Mesenteric fat pad (tissue), 1 donor: ENCODE measurements at places on chromosomes 16 and 17. TPM values are rescaled to one million over a fixed set of nuclear protein-coding genes. Genes with fewer than 3 reads are reported as not detected.

Gene HBQ1
- total RNA-seq: not detected

Gene CDH8
- not detected for total RNA-seq

Gene ZNF205
- 6.1 TPM for total RNA-seq

Gene PYDC1
- total RNA-seq: not detected

Gene TEKT1
- not detected for total RNA-seq

Gene MBTPS1
- total RNA-seq: 70.9 TPM

Gene BCO1
- not detected for total RNA-seq

Gene HEATR3
- 22.4 TPM for total RNA-seq

Gene ADORA2B
- 0.55 TPM for total RNA-seq

Gene GPR179
- not detected for total RNA-seq

Gene RAD51C
- total RNA-seq: 21.9 TPM

Gene RAB11FIP4
- 1.8 TPM for total RNA-seq

GRCh38 chr17:8477715-8478441 is 42.2 kb downstream of the NDEL1 start:
- no peak for DNase-seq

GRCh38 chr16:48231727-48232492 is 12.2 kb upstream of the LONP2 start:
- no peak for DNase-seq

- DNase-seq: no peak
Measured at GRCh38 chr16:78735337-78735736, 635.9 kb downstream of the WWOX start.

DNA sequence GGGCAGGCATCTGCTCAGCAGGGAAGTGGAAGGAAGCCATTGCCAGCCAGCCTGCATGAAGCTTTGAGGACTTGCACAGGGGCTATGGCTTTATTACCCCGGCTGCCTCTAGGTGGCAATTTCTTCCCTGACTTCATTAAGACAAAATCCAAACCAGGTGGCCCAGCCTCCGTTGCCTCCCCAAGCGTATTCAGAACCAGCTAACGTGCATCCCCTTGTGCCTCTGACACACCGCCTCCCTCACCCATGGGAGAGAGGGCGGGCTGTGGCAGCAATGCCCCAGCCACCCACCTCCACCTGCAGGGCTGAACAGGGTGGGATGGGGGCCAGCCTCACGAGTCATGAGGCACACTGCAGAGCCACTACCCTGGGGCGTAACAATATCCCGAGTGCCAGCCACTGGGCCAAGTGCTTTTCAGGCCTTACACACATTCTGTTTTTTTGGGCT is 6.8 kb downstream of the KIFC3 start:
- DNase-seq: no peak

- no peak for DNase-seq
Measured at GRCh38 chr17:69342896-69343644, 16.1 kb upstream of the ABCA5 start.

GRCh38 chr17:17108451-17109049 is 66.3 kb downstream of the MPRIP start:
- no peak for DNase-seq

- DNase-seq: no peak
Measured at GRCh38 chr17:58228679-58229078, 9.6 kb upstream of the MKS1 start.

DNA sequence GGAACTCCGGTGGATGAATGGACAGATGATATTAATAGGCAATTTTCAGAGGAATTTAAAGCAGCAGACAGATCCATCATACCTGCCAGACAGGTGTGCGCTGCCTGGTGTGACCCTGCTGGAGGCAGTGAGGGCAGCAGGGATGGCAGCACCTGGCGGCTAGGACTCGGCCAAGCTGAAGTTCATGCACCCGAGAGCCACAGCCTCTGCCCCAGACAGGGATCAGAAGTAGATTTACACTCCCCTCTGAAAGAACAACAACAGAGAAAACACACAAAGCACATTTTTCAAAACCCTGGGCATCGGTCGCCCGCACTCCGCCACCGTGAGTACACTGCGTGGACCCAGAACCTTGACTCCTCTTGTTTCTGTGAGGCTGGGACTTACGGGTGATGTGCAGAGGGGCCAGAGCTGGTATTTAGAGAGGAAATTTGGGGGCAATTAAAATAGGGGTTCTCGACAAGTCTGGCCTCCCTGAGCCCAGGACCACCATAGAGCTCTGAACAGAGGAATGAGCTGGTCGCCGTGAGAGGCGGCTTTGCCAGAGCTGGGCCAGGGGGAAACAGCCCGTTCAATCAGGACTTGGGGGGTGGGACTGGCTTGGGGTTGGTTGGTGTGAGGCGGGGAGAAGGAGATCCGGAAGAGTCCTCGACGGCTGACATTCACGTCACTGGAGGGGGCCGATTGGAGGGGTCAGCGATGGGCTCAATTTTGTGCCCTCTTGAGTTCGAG is 101.0 kb downstream of the METRNL start:
- DNase-seq: no peak

GRCh38 chr17:38982858-38983746 is 15.9 kb upstream of the FBXO47 start:
- no peak for DNase-seq

- no peak for DNase-seq
Measured at GRCh38 chr16:1014771-1015495, 33.4 kb downstream of the SOX8 start.

GRCh38 chr17:12041312-12041711 is 20.6 kb downstream of the MAP2K4 start:
- DNase-seq: no peak

- no peak for DNase-seq
Measured at GRCh38 chr17:48995304-48995973, 1.7 kb upstream of the IGF2BP1 start.

DNA sequence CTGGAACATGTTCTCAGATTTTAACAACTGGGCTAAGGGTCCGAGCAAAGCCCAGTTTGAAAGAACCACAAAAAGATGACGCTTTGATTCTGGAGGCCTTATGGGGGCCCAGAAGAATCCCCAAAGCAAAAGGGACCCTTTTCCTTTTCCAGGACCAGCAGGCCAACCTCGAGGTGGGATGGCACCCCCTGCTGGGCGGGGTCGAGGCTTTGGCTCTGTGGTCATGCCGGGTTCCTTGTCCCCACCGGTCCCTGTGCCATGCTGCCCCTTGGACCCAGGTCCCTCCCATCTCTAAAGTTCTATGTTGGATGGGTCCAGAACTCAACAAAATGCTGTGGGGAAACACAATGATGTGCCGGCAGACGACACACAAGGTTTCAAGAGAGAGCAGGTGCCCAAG is 30.9 kb downstream of the TMEM204 start:
- no peak for DNase-seq

DNA sequence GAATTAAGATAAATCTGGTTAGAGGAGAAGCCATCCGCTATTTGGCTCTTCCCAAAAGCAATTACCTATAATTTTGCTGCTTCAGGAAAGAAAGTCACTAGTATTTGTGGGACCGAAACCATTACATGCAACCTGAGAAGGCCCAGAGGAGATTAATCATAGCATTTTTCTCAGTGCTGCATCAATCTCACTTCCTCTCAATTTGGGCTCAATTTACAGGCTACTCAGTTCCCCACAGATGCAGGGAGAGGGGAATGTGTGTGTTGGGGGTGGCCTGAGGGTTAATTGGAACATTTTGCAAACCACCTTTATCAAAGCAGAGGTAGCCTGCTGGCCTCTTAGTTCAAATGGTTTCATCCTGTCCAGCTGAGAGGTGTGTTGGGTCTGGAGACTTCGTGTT is 394.7 kb upstream of the ASIC2 start:
- no peak for DNase-seq

DNA sequence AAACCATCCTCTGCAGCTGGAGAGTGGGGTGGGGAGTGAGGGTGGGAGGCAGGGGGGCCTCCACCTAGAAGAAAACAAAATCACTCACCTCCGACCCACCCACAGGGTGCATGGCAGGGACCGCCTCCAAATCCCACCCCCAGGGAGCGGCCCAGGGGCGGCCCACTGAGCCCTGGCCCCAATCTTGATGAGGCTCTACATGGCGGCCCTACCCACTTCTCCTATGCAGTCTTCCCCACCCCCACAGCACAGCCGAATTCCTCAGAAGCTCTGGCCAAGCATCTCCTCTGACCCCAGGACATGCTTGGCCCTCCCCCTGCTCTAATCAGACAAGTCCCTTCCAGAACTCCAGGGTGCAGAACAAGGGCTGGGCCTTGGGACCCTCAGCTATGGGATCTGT is 18.2 kb upstream of the FASN start:
- no peak for DNase-seq

- no peak for DNase-seq
Measured at GRCh38 chr16:24769806-24770205, 40.4 kb downstream of the TNRC6A start.

DNA sequence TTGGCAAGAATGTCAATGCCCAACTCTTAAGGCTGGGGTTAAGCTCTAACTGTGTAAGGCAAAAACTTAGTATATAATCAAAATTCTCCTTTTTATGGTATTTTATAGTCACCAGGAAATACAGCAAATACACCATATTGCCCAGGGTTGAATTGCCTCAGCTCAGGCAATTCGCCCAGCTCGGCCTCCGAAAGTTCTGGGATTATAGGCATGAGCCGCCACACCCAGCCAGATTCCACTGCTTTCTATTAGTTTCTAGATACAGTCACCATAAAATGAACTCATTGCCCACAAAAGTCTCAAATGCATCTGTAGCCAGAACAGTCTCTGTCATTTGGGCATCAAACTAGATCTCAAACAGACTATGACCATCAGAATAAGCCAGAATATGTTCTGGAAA is 238.7 kb upstream of the TOX3 start:
- no peak for DNase-seq

DNA sequence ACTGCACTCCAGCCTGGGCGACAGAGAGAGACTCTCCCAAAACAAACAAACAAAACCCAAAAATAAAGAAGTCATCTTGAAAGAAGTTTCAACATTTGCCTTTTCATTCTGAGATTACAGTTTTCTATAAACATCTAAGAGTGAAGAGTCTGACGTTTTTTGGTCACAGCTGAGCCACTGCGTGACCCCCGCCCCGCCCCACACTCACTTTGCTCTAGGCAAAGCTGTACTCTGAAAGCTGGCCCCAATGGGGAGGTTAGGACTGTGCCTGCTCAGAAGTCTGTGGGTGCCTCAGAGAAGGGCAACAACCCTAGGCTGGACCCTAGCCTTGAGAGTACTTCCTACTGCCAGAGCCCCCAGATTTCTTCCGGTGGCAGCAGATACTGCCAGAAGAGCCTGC is 19.3 kb downstream of the CYB5D2 start:
- no peak for DNase-seq

- no peak for DNase-seq
Measured at GRCh38 chr17:4248504-4249277, 15.1 kb downstream of the ANKFY1 start.

GRCh38 chr17:16491131-16491702 is 776 bp downstream of the LRRC75A start:
- DNase-seq: no peak

GRCh38 chr16:49410226-49410625 is 36.6 kb downstream of the C16orf78 start:
- DNase-seq: peak; percentile 78

- DNase-seq: peak; percentile 47
Measured at GRCh38 chr17:67467500-67468455, 90.7 kb downstream of the PITPNC1 start.

- no peak for DNase-seq
Measured at GRCh38 chr17:74190807-74191406, 12.6 kb upstream of the RPL38 start.

DNA sequence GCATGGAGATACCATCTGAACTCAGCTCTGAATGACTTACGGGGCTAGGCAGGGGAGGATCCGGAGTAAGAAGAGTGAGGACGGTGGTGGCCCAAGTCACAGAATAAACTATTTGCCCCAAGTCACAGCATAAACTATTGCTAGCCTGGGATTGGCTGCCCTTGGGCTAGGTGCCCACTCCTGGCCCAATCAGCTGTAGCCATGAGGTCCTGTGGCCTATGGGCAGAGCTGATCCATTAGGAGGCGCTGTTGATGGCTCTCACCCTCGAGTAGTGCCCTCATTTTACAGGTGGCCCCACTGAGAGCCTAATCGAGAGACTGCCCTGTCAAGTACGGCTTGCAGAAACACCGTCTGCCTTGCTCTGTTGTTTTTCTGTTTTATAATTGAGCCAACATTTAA is 62.3 kb upstream of the ZNF423 start:
- no peak for DNase-seq

DNA sequence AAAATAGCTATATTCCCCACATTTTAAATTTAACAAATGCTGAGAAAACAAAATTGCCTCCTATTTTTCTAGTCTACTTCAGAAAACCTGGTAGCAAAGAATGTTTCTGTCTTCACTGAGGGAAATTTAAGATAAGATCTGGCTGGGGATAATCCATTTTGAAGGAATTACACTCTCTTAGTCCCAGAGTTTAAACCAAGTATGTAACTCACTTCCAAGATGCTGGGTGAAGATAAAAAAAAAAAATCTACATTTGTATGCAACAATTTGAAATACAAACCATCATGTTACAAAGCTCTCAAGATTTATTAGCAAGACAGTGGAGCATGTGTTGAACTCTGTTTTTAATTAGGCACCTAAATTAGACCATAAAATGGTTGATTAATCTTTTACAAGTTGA is 5.7 kb downstream of the HS3ST3B1 start:
- no peak for DNase-seq

DNA sequence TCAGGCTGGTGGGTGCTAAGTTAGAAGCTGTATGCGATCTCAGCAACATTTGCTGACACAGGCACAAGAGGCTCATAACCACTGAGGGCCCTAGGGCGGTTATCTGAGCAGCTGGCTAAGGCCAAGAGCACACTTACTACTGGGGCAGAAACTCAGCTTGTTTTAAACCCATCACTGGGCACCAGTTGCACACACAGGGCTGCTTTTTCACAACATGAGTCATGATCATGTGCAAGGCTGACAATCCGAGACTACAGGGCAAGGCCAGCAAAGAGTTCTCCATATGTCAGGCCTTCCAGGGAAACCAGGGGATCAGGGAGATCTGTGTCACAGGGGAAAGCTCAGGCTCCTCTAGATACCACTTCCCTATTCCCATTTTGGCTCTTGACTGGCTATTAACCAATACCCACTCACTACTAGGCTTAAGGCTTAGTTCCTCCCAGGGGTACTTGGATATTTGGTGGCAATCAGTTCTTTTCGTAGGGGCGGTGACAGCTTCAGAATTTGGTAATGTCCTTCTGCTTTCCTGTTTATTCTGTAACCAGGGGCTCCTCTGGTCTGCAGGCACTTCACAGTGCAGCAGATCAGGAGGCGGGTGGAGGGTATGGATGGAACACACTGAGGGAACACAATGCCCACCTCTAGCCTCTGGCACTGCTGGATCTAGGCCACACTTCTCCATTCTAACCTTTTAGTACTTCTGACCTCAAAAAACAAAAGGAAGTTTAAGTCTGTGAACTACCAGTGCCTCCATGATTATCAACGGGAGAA is 44.9 kb upstream of the ERN1 start:
- DNase-seq: no peak

DNA sequence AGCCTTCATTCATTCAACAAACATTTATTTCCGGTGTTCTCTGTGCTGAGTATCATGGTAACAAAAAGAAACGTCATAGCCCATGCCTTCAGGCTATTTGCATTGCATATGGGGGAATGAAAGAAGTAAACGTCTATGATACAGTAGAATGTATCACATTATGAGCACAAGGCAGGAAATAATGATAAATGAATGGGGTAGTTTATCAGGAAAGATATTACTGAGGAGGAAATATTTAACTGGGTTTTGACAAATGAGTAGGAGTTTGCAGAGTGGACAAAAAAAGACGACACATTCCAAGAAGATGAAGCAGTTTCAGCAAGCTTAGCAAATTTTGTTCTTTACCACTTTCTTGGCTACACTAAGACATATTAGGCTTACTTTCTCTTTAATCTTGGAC is 1.3 kb upstream of the KRTAP4-7 start:
- no peak for DNase-seq
